Activated naive CD4-positive, alpha-beta T cell treated with anti-CD3 and anti-CD28 coated beads, Interleukin-2, amount 10 ng/mL, durations not matched to agents 7 days and 5 days (primary cell): ENCODE measurements at places on chromosomes 13 and 19.

DNA sequence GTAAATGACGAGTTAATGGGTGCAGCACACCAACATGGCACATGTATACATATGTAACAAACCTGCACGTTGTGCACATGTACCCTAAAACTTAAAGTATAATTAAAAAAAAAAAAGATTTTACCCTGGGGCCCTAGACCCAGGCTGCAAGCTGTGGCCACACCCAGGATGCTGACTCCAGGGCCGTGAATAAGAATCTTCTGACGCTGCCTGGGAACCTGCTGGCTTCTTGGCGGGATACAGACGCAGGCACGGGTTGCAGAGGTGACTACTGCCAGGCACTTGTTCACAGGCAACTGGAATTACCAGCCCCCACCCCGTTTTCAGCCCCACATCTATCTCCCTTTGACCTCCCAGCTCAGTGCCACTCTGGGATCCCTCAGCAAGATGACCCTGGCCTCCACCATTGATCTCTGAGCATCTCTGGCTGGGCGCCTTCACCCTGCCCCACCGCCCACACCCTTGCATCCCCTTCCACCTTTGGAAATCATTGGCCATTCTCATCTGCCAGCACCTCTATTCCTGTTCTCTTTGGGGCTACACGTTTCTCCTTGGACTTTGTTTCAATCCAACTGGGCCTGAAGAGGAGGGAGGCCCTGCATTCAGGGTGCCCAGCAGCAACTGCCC, 21.1 kb upstream of the CFAP97D2 start:
- DNase-seq: peak; percentile 51

DNA sequence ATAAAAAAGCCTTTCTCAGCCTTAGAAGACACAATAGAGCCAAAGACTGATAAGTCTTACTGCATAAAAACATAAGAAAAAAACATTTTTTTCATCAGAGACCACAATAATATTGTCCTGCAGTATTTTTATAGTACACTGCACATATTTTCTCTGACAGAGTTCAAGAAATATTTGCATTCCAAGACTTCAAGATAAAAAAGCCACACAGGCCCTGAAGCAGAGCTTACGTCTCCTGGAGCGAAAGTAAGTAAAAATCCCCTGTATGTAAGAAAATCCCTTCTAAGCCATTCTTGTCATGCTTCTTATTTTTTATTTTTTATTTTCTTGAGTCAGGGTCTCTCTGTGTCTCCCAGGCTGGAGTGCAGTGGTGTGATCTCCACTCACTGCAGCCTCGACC, 755.9 kb downstream of the LIG4 start:
- no peak for DNase-seq

DNA sequence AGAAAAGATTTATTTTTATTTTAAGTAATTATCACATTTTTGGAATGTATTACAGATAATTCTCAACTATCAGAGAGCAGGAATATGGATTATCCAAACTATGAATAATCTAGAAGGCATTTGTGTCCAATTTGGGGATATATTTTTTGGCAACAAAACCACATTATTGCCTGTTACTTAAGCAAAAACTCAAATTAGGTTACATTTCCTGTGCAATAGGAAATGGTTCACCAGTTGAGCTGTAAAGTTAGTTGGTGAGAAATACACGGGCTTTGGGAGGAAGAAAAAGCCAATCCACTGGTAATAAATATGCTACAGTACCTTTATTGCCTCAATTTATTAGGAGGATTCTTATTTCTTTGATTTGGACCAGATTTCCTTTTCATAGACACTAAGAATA, 1075.2 kb downstream of the PCDH9 start:
- no peak for DNase-seq

DNA sequence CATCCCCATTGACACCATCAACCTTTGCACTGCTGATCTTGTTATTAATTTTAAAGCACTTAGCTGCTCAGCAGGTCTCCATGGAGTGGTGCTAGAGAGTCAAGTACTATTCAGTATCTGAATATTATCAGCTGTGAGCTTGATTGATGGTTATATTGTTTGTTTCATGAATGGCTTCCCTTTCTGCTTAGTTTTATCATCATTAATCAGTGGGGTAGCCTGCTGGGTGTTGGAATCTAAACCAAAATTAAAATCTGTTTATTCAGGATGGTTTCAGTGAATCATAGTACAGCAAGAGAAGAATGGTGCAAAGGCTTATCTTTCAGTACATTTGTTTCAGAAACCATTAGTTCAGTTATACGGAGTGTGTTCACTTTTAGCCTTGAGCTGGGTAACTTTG, 42.5 kb upstream of the SCEL start:
- DNase-seq: no peak

DNA sequence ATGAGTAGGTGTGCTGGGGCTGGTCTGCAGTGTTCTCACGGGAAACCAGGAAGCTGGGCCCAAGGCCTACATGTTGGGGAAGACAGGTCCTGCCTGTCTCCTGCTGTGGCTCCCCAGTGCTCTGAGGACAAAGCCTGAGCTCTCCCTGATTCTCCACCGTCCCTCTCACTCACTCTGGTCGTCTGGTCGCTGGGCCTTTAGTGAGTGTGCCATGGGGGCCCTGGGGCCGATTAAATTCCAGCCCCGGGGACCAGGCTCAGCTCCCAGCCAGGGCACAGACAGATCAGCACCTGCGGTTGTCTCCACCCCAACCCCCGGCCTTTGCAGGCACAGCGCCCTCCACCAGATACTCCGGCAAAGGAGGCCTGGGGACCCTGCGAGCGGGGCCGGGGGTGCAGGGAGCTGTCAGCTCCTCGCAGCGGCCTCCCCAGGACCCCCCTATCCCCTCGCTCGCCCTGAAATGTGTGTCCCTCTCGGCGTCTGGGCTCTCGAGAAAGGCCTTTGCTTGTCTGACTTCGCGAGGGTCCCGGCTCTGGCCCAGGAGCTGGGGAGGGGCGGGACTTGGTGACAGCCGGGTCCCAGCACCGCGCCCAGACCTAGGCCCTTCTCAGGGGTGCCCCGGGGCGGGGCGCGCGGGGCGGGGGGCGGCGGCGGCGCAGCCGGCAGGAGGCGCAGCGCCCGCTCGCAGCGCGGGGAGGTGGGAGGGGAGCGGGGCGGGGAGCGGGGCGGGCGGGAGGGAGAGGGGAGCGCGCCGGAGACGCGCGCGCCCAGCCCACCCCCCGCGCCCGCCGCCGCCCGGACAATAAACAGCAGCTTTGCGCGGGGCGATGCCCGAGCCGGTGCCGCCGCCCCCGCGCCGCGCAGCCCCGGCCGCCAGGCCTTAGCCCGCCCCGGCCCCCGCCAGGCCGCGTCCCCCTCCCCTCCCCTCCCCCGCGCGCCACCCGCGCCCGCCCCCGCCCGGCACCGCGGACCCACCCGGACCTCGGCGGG, at the start of gene PALM:
Gene PALM (plus strand): TSS at position 782 of the 990 bp plus-strand sequence. CDS start 212 bp downstream, outside the sequence.
- no peak for DNase-seq

DNA sequence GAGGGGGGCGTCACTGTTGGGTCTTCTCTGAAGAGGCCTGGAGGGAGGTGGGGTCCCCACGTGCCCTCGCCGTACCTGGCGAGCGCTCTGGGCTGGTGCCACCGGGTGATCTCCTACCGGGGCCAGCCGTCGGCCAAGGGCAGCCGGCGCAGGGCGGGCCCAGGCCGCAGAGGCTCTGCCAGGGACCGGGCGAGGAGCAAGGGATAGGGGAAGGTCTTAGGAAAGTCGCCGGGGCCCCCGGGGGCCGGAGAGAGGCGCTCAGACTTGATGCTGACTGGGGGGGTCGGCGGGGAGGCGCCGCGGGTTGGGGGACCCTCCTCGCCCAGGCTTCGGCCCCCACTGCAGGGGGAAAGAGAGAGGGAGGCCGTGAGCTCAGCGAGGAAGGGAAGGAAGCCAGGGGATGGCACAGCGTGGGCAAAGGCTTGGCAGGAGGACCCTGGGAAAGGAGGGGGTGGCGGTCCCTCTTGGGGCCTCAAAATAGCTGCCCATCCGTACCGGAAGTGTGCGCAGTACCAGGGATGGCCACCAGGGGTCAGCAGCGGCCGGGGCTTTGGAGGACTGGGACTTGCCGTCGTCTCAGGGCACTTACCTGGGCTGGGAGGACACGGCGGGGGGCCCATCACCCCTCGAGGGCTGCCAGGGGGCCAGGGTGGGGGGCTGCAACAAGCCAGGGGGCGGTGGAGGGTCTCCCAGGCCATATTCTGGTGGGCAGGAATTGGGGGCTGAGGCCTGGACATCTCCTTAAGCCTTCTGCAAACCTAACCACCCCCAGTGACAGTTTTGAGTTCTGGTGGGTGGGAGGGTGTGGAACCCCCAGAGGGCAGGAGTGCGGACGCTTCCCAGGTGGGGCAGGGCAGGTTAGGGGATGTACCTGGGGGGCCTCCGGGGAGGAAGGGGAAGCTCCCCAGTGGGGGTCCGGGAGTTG, 7.7 kb upstream of the TMEM161A start:
- peak; percentile 90 for DNase-seq

- no peak for DNase-seq
These were observed 218.1 kb downstream of the SLITRK5 start for GRCh38 chr13:87889254-87889653.

DNA sequence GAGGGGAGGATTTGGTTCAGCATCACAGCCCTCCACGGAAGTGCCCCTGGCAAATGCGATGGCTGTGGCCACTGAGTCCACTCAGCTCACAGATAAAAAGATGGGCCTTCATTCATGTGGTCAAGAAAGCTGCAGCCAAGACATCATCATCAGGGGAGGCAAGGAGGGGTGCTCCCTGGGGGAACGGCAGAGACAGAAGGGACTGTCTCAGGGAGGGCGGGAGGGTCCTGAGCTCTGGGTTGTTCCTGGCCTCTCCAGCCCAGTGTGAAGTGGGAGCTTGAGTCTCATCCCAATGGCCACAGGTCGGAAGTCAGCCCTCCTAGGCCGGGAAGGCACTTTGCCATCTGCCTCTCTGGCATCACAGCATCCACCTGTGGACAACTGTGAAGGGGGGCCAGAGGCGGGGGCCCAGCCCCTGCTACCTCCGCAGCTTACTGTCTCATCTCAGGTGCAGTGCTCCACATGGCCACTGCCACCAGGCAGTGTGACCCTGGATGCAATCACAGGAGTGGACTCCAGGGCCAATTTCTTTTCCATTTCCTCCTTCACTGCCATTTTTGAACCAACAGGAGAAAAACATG, 137.8 kb upstream of the SOX1 start:
- no peak for DNase-seq

- DNase-seq: no peak
These were observed 112.3 kb downstream of the AKAP11 start for GRCh38 chr13:42384265-42384664.

GRCh38 chr19:41479757-41480191, 36.8 kb downstream of the ERICH4 start:
- DNase-seq: no peak

GRCh38 chr19:39825531-39826076, 8.4 kb downstream of the DYRK1B start:
- no peak for DNase-seq

DNA sequence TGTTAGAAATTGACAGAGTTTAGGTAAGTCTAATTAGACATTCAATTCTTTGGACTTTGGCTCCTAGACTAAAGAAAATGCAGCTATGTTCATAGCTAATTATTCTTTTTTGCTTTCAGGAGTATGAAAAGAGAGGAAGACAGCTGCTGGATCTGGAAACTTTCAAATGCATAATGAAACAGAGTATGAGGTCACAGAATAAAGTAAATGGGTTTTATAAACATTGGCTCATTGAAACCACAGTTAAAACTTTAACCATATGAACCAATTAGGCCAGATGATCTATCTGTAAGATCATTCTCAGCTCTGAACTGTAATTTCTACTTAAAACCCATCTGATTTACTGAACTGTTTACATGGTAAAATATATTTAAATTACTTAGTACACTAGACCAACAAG, 82.7 kb downstream of the TEX26 start:
- DNase-seq: no peak

DNA sequence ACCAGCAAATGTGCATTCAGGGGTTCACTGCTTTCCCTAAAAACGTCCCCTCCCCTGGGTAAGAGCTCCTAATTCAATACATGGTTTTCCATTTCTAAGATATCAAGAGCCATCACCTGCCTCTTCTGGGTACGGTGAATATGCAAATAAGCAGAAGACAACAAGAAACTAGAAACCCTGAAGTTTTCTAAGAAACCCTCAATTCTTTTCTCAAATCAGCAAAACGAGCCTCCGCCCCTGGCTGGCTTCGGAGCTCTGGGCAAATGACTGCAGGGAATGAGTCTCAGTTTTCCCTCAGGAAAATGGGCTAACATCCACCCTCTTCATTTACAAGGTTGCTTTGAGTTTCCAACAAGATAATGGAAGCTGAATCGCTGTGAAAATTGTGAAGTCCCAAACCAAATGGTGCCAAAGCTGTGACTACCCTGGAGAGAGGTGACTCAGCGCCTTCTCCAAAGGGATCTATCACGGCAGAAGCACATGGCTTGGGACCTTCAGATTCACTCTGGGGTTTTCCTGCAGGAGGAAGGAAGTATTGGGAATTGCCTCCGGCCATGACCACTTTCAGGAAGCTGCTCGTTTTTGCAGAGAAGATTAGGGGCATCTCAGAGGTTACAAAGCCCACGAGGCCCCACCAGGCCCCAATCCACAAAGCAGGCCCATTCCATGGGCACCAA, 26.6 kb downstream of the KLF2 start:
- peak; percentile 33 for DNase-seq

DNA sequence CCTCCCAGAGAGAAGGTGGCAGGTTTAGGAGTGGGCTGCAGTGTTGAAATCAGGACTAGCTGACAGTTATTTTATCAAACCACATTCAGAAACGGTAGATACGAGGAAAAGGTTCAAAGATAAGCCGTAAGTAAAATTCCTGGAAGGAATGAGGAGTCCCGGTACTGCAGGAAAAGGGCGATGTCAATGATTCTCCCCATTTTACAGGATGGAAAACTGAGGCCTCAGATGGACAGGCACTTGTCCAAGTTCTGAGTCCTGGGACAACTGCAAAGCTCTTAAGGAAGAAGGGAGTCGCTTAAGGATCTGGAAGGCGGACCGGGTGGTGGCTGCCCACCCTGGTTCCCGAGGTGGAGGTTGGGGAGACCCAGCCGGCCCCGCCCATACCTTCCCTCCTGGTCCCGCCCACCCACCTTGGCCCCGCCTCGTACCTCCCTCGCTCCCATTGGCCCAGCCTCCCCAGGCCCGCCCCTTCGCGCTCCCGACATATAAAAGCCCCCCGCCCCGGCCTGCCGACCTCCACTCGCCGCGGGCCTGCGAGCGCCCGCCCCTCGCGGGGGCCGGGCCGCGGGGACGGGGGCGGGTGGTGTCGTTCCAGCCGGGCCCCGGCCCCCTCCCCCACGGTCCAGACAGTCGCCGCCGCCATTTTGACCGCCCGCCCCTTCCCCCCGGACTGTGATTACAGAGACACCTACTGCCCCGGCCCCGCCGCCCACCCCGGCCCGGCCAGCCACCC, 603 bp downstream of the RFX1 start:
- DNase-seq: peak; percentile 93

- DNase-seq: no peak
These were observed 261.6 kb downstream of the GPC5 start for GRCh38 chr13:91660076-91660415.
